ENCODE measurements at places on chromosomes 13 and 19.

GRCh38 chr13:94859278-94859691 lies 146.9 kb upstream of the SOX21 start:
- peak; percentile 34 for DNase-seq

DNA sequence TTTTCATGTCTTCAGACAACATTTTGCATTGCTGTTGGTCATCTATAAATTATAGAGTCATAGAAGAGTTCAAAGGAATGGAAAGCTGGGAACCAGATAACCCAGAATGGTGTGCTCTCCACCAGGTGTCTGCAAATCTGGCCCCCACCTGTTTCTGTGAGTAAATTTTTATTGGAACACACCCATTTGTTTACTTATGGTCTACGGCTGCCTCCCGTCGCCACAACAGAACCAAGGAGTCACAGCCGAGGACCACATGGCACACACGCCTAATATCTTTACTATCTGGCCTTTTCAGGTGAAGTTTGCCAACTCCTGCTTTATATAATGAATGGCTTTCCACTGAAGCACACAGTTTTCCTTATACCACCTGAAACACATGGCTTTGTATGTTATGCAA lies 58.2 kb downstream of the EFNB2 start:
- DNase-seq: no peak

- DNase-seq: no peak
Observed at GRCh38 chr13:69999875-70000274, 107.8 kb upstream of the ATXN8OS start.

GRCh38 chr13:74444864-74445479 lies 310.8 kb upstream of the KLF12 start:
- no peak for DNase-seq

DNA sequence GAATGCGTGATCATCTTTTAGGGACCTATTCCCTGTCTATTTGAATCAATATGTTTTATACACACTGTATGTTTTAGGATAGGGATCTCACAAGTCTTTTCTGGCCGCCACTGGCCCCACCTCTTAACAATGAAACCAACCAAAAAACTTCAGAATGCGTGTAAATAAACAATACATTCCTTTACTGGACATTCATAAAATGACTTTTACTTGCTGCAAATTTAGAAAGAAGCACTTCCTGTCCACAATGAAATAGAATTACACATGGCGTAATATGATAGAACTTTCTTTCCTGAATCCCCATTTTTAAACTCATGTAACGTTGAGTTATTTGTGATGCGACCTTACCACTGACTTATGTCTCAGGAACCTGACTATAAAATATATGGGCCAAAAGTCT lies 233.6 kb downstream of the SLITRK6 start:
- no peak for DNase-seq

DNA sequence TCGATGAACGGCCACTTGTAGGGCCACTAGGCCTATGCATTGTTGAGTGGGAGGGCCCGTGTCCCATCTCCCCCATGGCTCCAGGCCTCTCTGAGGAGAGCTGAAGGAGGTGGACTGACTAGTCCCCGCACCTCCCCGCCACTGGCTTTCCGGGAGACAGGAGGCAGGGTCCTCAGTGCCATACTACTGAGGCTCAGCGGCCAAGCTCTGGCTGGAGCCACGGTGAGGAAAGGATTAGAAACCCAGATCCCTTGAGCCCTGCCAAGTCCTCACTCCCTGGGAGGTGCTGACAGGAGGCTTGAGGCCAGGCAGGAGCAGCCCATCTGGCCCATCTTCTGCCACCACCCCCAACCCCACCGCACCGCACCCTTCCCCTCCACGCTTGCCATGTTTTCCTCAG lies 29.0 kb downstream of the CCDC8 start:
- DNase-seq: no peak

Data from GM04503 (cell line).